ENCODE measurements at places on chromosomes 7 and 10. TPM values are rescaled to one million over a fixed set of nuclear protein-coding genes. Genes with fewer than 3 reads are reported as not detected.

The NKX1-2 gene
- total RNA-seq = not detected

The ANLN gene
- 164 TPM for total RNA-seq

The EBLN1 gene
- total RNA-seq = not detected

The PNLIPRP2 gene
- total RNA-seq = not detected

The MUC12 gene
- total RNA-seq = 0.67 TPM

The DNAJB12 gene
- total RNA-seq = 29.5 TPM

Measured in A673 (cell line).